ENCODE measurements at places on chromosomes 1 and 21.

DNA sequence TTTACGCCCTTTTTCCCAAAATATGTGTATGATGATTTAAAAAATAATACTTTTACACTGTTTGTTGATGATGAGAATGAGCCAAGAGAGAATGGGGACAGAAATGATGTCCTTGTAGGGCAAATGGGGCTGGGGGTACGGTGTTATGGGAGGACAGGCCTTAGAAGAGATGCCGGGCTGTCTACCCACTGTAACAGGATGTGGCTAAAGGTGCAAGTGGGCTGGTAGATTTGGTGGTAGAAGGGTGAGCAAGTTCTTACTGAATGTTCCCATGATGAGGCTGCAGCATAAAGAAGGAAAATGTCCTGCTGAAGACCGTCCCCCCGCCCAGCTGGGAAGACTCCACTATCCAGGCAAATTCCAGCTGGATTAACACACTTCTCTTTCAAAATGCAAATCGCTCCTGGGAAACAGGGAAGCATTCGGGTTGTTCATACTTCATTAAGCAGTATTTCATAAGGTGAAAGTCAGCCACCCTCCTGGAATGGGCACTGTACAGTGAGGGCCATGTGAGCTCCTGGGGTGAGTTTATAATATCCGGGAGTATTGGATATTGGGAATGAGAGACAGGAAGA lies 14.0 kb downstream of the GPA33 start:
- DNase-seq, result no peak

DNA sequence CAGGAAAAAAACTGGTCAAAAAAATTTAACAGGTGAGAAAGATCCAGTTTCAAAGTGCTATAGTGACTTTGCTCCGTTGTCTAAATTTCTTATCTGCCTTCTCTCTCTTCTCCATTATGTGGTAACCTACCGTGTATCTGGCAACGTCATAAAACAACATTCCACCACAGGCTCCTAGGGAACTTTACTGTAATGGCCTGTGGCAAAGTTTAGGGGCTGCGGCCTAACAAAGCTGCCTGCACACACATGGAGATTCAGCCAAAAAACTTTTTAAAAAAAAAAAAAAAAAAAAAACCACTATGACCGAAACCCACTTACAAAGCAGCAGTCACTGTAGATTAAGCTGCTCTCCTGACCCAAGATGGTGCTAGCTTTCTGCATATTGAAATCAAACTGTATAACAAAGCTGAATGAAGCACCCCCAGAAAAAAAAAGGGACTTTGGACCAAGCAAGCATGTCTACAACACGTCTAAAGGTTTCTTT lies 202.6 kb downstream of the SLC45A1 start:
- no peak for DNase-seq

- no peak for DNase-seq
Observed at GRCh38 chr21:35352066-35352770, 303.1 kb upstream of the RUNX1 start.

DNA sequence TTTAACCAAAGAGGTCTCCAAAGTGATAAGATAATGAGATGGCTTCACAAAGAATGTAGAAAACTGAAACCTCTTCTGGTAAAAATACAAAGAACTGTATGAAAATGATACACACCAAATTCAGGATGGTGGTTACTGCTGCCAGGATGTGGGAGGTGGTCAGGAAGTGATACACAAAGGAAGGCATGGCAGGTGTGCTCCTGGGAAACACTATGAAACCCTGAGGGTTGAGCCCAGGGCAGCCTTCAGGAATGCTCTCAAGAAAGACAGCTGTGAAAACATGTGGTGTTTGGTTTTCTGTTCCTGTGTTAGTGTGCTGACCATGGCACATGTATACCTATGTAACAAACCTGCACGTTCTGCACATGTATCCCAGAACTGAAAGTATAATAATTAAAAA lies 109.3 kb downstream of the NTNG1 start:
- DNase-seq, result no peak

GRCh38 chr1:83555871-83556270 lies 443.1 kb downstream of the TTLL7 start:
- DNase-seq, result no peak

DNA sequence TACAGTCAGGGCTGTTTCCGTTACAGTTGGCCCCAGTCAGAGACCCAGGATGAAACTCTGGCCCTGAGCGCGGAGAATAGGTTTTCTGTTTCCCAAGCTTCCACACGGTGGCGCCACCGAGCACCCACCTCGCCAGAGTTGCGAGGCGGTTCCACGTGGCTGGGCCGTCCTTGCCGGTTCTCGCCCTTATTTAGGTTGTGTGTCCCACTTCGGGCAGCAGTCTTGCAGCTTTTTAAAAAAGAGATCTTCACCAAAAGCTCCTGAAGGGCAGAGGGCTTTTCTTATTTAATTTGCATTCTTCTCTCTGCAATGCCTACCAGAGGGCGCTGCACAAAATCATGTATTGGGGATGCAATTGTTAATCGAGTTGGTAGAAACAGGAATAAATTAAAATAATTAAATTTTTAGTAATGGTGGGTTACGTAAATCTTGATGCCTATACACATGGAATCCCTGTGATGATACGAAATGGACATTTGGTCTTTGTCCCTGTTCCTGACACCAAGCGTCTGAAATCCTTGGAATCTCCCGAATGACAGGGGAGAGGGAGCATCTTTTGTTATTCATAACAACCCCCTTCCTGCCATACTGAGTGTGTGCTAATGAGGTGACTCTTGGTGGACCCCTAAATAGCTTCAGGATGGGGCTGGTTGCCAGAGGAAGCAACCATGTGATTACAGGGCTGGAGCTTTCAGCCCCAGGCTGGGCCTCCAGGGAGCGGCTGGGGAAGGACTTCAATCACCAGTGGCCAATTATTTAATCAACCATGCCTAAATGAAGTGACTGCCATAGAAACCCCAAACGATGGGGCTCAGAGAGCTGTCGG lies 5.6 kb upstream of the S100A7 start:
- peak; percentile 47 for DNase-seq

DNA sequence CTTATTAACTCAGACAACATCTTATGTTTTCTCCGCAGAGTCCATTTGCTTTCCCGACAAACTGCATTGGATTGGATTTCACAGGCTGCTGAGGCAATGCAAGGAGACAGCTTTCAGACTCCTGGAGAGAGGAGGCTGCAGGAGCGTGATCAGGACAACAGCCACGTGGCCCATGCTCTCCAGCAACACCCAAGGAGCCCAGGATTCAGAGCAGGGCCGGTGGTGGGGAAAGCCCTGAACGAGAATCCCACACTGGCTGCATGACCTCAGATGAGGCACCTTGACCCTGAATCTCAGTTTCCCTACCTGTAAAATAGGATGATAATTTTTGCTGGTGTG lies 78.3 kb upstream of the NFASC start:
- no peak for DNase-seq

DNA sequence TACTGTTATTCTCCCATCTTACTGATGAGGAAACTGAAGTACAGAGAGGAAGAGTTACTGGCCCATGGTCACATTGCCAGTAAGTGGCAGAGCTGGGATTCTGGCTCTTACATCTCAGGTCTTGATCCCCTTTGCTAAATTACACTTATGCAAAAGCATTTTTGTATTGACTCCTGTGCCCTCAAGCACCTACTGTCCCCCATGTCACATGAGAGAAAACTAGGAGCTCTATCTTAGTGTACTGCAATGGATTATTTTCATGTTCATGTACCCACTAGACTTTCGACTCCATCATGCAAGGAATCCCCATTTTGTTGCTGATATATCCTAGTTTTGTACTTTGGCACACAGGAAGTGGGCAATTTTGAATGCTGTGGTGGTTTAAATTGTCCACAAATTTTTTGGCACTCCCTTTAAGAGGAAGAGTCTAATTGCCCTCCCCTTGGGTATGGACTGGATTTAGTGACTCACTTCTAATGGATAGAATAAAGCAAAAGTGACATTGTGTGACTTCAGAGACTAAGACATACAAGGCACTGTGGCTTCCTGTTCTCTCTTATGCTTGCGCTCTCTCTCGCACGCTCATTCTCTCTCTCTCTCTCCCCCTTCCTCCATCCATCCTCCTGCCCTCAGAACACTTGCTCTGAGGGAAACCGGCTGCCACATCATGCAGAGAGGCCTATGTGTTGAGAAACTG lies 43.5 kb upstream of the JAK1 start:
- peak; percentile 8 for DNase-seq

- no peak for DNase-seq
Observed at GRCh38 chr1:40107290-40107959, 10.4 kb upstream of the PPT1 start.

DNA sequence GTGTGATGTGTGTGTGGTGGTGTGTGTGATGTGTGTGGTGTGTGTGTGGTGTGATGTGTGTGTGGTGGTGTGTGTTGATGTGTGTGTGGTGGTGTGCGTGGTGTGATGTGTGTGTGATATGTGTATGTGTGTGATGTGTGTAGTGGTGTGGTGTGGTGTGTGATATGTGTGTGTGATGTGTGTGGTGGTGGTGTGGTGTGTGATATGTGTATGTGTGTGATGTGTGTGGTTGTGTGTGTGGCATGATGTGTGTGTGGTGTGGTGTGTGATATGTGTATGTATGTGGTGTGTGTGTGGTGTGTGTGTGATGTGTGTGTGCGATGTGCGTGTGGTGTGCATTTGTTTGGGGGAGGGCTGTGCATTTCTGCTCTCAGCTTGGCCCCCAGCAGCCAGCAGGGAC lies 7.1 kb upstream of the PCBP3 start:
- no peak for DNase-seq

- DNase-seq, result no peak
Observed at GRCh38 chr1:221448585-221449175, 293.2 kb downstream of the DUSP10 start.

GRCh38 chr1:1254667-1254998 lies 8.1 kb upstream of the C1QTNF12 start:
- DNase-seq, result no peak

DNA sequence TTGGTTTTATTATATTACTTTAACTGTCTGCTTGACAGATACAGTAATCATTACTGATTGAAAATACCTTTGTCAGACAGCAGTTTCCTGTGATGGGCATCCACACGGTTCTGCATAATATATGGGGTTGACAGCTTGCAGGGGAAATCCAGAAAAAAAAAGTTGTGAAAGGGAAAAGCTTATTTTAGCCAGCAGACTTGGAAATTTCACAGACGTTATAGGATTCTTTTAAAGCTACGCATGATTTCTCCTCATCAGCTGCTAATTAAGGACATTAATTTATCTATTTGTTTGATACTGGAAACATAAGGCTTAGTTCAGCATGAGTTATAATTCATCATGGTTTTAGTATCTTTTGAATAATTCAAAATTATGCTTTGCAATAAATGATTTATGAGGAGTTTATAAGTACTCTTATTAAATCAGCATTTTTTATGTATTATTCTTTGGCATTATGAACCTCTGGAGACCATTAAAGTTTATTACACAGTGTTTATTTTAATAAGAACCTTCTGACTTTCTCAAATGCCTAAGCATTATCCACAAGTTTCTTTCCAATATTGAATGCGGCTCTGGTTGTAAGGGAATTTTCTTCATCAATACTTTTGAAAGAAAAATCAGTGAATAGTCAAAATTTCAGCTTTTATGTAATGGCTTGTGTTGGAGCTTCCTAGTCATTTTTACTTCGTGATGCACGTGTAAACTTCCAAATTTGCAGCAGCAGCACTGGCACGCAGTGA lies 235.3 kb upstream of the KCNK2 start:
- DNase-seq, result no peak

GRCh38 chr1:24364605-24364974 lies 45.4 kb downstream of the GRHL3 start:
- DNase-seq, result no peak

DNA sequence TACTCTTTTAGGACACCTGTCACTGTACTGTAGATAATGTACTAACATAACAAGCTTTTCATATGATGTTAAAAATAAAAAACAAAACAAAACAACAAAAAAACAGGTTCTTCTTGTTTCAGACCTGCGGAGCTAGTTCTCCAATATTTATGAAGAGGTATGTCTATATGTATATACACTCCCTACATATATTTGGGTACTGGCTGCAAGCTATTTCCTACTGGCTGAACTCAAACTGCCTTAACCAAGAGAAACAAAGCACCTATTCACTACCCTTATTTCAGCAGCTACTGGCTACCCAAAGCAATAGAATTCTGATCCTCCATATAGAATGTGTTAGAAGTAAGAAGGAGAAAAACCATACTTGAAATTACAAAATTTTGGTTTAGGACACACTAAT lies 73.5 kb downstream of the ABL2 start:
- no peak for DNase-seq

DNA sequence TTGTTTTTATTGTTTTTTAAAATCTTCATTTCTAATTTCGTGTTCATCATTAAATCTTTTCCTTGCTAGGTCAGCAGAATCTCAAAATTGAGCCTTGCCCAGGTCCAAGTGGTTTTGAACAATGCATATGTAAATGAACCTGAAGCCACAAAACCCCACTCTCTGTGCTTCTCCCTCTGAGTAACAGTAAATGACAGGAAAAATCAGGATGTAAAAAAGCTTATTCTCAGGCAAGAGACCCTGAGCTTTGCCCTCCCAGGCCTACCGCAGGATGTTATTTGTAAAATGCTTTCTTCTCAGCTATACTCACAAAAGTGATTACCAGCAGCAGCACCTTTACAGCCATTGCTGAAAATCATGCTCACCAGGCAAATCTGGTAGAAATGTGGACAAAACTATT lies 47.6 kb downstream of the TYW3 start:
- DNase-seq, result no peak

All from activated CD4-positive, alpha-beta T cell treated with anti-CD3 and anti-CD28 coated beads for 4 hours (primary cell).